ENCODE measurements at places on chromosomes 7 and 10.
A peak's percentile ranks its signal among the peaks of the same experiment; 100 is the strongest.

DNA sequence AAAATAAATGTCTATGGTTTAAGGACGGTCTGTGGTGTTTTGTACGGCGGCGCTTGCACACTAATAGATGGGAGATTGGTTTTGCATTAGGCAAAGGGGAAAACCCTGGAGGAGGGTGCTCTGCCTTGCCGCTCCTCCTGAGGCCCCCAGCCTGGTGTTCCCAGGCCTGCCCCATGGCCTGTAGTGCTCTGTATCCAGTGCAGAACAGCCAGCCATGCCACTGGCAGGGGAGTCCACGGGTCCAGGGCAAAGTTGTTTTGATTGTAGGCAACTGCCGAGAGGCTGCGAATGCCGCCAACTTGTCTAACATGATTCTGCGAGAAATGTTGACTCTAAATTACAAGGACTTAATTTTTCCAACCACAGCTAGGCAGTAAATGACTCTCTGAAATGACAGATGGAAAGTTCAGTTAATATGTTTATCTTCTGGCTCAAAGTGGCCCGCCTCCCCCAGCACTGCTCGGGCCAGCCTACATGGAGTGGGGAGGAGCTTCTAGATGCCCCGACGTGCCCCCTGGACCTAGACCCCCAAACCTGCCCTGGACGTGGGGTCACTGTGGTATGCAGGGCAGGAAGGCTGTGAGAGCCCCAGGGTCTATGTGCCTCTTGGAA lies 104.6 kb upstream of the GDF10 start:
- no peak for DNase-seq

- DNase-seq = no peak
Measured at GRCh38 chr7:54812756-54813322, 53.8 kb upstream of the SEC61G start.

DNA sequence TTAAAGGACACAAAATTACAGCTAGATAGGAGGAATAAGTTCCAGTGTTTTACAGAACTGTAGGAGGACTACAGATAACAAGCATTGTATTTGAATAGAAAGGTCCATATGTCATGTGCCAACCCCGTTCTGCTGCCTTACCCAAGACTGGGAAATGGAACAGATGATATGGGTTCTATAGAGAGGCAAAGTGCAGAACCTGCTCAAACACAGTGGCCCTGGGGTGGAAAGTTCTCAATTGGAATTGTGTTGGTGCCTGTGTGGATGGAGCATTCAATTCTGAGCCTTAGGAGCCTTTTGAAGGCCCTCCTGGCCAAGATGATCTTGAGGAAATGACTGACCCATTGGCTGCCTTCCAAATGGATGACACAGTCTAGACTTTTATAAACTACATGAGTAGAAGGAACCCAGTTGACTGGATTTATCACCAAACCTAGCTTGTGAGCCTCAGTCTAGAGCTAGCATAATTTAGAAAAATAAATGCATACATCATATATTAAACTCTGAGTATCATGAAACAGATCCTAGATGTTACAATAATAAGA lies 4.1 kb upstream of the PRSS1 start:
- DNase-seq = no peak

- no peak for DNase-seq
Measured at GRCh38 chr10:132975831-132976682, 33.7 kb upstream of the CFAP46 start.

- no peak for DNase-seq
Measured at GRCh38 chr10:48444266-48444665, 137.8 kb downstream of the MAPK8 start.

DNA sequence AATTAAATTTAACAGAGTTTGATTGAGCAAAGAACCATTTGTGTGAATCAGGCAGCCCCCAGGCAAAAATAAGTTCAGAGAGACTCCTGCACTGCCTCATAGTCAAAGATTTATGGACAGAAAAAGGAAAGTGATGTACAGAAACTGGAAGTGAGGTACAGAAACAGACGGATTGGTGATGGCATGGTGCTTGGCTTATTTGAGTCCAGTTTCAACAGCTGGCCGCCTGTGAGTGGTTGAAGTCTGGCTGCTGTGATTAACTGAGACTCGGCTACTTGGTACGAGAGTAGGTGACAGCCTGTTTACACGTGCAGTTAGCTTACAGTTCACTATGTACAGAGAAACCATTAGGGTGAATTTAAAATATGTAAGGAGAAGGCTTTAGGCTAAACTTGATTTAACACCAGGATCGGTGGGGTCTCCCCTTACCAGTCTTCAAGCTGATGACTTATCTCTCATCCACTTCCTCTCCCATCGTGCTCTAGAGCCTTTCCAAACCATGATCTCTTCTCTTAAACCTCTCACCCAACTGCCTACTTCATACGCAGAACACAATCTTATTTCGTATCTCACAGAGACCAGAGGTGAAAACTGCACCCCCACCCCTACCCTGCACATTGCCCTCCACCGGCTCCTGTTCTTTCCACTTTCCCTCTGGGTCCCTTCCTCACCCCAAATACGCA lies 5.0 kb upstream of the MSMB start:
- no peak for DNase-seq

DNA sequence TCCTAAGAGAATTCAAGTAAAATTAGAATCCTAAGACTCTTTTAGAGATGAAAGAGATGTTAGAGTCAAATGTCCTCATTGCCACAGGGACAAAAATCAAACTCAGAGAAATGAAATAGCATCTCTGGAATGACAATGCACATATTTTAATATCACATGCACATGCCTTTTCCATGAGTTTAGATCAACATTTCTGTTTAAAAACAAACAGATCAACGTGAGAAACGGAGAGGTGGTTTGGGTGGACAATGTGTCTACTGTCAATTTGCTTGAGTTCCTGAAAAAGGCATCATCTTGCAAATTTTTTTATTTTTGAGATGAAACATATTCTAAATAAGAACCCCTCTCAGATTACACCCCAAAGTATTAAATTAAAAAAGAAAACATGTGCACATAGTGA lies 130.0 kb downstream of the CHRM2 start:
- DNase-seq = no peak

- DNase-seq = peak; percentile 3
Measured at GRCh38 chr10:98309366-98310355, 41.7 kb upstream of the LOXL4 start.

GRCh38 chr7:1907751-1908365 lies 237.8 kb downstream of the ELFN1 start:
- DNase-seq = no peak

DNA sequence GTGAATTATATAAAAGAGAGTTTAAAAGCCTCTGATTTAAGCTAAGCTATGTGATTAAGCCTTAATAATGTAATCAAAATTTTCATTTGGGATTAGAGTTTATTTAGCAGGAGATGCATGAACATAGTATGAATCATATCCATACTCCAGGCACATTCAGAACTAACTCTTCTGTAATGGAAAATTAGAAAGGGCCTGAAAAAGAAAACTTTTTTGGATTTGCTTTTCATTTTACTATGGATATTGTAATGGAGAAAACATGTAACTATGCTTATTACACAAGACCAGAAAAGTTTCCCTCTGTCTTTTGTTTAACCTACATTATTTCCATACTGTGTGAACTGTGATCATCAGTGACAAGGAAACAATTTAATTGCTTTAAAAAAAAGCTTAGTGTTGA lies 22.0 kb downstream of the TES start:
- DNase-seq = no peak

GRCh38 chr7:90613088-90613498 lies 17.0 kb downstream of the CDK14 start:
- no peak for DNase-seq

DNA sequence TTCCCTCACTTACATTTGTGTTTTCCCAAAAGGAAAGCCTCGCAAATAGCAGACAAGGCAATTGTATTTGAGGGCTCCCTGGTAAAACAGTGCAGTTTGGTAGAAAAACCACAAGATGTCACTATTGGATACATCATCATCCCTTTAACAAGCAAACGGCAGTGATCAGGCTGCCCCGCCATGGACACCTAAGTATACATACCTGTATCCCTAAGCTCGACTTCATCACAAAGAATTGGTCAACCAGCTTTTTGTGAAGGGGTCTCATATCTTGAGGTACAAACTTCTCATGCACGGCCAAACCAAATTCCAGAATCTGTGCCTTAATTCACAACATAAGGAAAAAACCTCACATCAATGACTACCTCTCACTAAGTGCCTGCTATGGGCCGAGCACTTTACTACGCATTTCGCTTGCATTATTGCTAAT lies 179.5 kb upstream of the IMMP2L start:
- DNase-seq = peak; percentile 46

DNA sequence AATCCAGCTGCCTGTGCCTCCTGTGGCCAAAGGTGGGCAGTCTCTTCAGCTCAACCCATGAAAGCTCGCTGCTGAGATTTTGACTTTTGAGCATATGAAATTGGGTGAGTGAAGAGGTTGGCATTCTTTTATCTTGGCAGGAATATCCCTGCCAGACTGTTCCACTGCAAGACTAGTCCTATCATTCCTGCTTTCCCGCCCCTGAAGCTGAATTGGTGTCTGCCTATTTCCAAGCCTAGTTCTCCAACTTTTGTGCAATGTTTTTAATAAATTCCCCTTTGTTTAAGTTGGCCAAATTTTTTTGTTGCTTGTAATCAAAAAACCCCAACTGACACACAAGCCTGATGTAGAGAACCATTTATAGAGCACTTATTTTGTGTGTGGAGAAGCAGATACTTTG lies 34.8 kb upstream of the BICC1 start:
- no peak for DNase-seq

DNA sequence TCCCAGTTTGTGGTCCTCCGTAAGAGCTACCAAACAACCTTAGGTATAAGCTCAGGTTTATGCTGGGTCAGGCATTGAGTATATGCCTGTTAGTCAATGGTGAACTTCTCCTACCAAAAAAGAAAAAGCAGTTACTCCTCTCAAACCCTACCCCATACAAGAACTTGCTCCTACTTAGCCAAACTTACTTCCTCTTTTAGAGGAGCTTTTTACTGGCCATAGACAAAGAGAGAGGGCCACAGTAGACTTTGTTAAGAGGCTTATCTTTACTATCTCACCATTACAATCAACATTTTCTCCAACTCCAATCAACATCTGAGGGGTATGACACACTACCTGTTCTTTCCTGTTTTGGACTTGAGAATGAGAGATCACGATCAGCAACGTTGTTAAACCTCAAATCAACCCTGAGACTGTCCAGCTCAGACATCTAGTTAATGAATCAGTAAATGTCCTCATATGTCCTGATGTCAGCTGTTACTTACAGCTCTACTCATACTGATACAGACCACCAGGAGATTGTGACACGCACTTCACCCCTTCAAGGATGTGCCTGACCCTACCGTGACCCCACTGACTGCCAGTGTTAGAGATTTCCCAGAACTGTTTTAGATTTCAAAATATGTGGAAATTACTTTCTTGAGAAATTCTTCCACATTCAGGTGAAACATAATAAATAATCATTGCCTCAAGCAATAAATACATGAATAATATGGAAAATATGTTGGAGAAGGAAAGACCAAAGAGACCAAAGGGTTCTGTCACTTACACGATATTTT lies 18.4 kb upstream of the CCDC71L start:
- peak; percentile 1 for DNase-seq

GRCh38 chr10:77179015-77179695 lies 458.5 kb downstream of the KCNMA1 start:
- no peak for DNase-seq

- DNase-seq = no peak
Measured at GRCh38 chr7:81688622-81689411, 81.0 kb downstream of the HGF start.

DNA sequence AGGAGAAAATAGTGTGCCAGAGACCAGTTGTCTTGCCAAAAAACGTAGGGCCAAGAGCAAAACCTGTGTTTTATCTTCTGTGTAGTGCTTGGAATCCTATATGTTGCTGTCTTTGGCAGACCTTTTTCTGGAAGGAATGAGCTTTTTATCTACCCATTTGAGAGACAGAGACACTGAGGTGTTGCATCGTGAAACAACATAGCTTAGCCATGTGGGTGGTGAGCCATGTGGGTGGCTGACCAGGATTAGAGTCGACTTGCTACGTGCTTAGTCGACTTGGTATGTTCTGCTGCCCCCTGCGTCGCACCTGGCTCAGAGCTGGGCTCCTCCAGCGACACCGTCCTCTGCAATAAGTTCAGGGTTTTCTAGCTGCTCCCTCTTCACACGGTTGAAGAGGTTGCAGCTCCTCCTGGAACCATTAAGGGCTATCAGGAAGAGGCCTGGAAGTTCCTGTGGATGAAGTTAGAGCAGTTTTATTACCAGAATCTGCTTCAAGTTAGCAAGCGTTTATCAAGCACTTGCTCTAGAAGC lies 175.8 kb downstream of the SH2D4B start:
- DNase-seq = no peak

GRCh38 chr7:132218876-132219275 lies 357.4 kb downstream of the PLXNA4 start:
- DNase-seq = no peak

DNA sequence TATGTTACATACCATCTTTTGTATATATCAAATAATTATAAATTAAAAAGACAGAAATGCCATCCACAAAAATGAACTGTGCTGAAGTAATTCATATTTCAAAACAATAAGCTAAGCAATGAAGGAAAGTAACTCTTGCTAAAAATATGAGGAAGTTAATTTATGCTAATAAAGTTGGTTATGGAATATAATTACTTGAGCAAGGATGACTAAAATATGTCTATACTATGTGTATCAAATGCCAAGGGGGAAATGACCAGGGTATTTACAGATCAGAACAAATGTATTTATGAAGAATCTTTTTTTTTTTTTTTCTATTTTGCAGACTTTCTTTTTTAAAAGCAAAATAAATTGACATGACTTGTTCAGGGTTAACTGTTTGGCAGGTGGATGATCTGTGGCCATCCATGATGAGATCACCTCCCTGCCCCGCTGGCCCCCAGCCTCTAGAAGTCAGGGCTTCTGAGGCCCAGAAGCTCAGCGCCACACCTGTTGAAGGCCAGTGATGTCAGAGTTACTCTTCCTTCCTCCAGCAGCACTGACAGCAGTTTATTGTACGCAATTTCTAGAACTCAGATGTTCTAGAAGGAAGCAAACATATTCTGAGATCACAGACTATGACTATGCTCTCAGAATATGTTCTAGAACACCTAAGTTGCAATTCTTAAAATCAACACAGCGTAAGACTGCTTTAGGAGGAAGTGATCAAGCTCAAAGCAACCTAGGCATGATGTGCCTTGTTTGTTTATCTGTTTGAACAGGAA lies 196.1 kb upstream of the KLF14 start:
- DNase-seq = peak; percentile 29

DNA sequence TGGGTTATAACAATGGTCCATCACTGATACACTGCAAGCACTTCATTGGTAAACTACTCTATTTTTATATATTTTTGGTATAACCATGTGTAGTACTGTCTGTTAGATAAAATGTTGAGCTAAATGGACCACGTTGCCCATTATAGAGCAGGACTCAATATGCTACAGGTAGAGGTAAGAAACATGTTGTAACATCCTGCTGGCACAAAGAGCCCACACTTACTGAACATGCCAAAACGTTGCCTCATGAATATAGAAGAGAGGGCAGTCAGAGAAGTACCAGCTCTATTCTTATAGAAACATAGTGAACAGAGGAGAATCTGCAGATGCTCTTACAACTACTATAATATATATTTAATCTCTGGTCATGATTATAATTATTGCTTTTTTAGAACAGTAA lies 18.4 kb upstream of the MET start:
- DNase-seq = no peak

Data from CD4-positive, alpha-beta T cell treated with Interleukin-6 for 4 hours (primary cell).